Stromal cell of bone marrow (primary cell): ENCODE measurements at places on chromosomes 1 and 21.

DNA sequence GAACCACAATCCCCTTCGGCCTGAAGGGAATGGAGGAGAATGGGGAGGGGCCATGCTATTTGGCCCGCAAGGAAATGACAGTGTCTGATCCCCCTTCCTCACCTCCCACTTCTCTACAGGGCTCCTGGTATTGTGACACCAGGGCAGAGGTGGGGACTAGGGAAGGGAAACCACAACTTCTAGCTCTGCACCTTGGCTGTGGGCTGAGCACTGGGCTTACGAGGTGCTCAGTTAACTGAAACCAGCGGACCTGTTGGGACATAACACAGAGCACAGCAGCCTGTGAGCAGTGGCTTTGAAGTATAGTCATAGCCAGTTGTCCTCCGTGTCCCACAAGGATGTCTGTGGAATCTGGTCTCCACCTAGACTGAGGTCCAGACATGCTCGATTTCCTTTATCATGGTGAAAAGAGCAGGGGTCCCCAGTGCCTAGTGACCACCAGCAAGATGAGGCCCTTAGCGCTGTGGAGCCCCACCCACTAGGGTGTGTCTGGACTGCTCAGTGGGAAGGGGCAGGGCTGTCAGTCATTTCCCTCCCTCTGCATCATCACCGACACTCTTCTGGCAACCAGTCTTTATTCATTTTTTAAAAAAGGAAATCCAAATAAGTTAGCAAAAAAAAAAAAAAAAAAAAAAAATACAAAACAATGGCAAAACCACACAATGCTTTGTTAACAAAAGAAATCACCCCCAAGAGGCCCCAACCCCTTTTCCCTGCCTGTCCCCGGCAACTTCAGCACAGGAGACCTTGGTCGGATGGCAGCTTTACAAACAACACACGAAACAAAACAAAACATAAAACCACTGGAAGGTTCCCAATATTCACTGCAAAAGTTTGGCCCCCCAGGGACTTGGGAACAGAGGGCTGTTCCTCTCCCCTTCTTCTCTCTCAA, 3.0 kb downstream of the MYOG start:
- DNase-seq: no peak

- DNase-seq: peak; percentile 50
Observed at GRCh38 chr1:218585511-218586184, 240.5 kb downstream of the TGFB2 start.

DNA sequence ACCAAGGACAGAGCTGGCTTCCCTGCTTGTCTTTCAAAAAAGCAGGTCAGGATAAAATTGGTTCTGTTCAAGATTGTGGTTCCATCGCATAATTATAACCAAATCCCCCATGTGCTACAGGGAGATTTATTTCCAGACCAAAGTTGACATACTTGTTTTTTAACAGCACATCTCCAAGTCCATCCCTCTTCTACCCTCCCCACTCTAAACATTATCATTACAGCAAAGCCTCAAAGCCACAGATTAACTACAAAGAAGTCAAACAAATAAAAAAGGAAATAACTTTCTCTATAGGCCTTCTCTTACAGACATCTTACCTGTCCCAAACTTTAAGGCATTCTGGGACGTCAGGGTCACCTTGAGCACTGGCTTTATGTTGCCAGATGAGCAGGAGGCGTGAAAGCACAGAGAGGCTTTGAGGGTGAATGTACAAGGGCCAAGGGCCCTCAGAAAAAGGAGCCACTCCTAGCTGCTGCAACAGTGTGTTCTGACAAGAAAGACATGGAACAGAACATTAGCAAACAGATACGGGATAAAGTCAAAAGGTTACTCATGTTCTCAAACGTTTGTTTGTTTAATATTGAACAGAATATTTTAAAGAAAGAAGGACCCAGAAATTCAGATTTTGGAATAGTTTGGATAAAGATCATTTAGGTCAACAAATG, 31.2 kb downstream of the UBR4 start:
- no peak for DNase-seq

DNA sequence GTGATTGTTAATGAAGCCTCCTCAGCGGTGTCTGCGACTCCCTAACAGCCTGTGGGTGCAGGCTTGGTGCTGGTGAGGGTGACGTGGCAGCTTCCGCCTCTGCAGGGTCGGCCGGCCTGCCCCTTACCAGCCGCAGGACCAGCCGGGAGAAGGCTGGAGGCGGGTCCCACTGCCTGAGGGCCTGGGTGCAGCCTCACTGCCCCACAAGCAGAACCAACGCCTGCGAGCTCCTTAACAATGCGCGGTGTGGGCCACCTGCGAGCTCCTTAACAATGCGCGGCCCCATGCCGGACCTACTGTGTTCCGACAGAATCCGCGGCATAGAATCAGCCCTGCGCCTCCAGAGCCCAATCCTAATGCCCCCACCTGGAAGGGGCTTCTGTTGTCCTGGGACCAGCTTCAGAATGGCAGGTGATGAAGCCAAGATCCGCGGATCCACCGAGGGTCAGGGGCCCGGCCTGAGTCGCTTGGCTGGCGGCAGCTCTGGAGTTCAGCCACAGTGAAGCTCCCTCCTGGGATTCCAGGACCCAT, 54.4 kb upstream of the AJAP1 start:
- DNase-seq: no peak

DNA sequence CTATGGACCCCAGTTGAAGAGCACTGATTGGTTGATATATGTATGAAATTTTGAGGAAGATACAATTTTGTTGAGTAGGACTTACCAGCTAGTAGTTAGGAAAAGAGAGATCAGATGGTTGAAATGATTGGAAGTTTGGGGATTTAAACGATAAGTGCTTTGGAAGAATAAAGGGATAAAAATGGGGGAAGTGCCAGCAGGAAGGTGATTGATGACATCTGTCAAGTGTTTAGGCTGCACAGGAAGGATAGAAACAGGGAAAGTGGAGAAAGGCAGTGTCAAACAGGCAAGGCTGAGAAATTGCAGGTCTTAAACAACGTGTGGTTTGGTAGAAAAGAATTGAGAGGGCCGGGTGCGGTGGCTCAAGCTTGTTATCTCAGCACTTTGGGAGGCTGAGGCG, 22.3 kb downstream of the PDC start:
- no peak for DNase-seq

DNA sequence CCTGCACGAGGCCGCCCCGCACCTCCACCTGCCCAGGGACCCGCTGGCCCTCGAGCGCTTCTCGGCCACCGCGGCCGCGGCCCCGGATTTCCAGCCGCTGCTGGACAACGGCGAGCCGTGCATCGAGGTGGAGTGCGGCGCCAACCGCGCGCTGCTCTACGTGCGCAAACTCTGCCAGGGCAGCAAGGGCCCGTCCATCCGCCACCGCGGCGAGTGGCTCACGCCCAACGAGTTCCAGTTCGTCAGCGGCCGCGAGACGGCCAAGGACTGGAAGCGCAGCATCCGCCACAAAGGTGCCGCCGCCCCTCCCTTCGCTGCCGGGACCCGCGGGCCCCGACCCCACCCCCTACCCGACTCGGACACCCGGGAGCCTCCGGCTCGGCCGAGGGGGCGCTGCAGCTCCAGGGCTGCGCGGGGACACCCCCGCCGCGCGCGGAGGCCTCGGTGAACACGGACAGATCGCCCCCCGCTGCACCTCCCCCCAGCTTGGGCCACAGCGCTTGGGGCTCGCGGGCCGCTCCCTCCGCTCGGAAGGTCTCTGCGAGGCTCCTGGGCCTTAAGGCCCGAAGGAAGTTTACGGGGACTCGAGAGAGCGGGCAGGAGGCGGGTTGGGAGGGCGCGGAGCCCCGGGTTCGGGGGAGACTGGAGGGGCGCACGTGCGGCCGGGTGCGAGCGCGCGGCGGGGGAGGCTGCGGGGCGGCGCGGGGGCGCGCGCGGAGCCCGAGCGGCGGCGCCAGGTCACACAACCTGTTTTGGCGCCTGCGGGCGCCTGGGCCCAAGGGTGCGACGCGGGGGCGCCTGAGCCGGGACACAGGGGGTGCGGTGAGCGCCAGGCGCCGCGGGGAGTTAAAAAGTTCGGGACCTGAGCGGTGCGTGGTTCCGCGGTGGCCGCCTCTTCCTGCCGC, 1.2 kb downstream of the SAMD11 start:
- DNase-seq: no peak

GRCh38 chr1:181216591-181216994, 128.1 kb downstream of the IER5 start:
- no peak for DNase-seq

DNA sequence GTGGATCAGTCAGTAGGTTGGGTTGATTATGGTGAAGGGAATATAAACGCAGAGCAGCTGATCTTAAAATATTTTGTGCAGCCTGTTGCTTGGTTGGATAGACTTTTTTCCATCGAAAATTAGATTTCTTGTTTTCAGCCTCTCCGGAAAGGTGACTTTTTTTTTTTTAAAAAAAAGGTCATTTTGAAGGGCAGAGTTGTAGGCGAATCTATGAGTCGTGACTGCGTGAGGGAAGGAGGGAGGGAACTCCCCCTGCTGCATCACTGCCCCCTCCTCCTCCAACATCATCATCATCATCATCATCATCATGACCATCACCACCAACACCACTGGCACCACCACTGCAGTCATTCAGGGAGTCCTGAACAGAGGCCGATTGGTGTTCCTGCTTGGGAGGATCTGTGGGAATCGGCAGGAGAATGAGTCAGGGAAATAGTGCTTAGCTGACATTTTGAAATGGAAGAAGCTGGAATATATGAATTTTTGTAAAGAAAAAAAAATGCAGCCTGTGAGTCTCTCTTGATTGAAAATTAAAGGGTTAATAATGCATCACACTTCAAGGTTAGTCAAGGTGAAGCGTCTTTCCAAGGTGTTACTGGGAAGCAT, 1.2 kb downstream of the ATP1B1 start:
- DNase-seq: no peak

DNA sequence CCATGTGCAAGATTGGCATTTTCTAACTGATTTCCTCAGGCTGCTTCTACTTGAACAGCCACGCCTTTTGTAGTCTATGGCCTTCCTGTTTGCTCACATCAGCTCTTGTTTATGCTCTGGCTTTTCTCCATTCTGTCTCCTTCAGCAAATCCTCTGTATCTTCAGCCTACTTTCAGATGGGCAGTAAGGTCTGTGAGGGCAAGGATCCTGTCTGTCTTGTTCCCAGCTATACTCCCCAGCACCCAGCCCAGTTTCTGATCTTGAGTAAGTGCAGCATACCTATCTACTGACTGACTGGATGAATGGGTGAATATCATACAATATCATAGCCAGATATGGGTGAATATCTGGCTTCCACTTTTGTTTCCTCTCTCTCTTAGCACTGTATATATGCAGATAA, 438.1 kb downstream of the LMO4 start:
- DNase-seq: no peak

DNA sequence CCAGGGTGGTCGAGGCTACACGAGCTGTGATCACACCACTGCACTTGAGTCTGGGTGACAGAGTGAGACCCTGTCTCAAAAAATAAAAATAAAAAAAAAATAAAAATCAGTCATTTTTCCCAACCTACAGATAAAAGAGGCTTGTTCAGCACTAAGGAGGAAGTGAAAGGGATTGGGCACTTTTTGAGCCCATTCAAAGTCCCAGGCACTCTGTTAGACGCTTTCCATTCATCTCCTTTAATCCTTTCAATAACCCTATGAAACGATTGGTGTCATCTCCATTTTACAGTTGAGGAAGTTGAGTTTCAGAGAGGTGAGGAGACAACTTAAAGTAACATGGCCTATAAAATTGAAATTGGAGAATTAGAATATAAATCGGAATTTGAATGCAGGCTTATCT, 10.4 kb upstream of the AGO4 start:
- no peak for DNase-seq

GRCh38 chr1:147238053-147238902, 4.2 kb upstream of the CHD1L start:
- no peak for DNase-seq

- DNase-seq: no peak
Observed at GRCh38 chr1:35188578-35189392, 4.2 kb downstream of the SFPQ start.

- no peak for DNase-seq
Observed at GRCh38 chr1:30414851-30415165, 308.6 kb downstream of the MATN1 start.

- peak; percentile 61 for DNase-seq
Observed at GRCh38 chr1:72283307-72284083, 1.2 kb upstream of the NEGR1 start.

DNA sequence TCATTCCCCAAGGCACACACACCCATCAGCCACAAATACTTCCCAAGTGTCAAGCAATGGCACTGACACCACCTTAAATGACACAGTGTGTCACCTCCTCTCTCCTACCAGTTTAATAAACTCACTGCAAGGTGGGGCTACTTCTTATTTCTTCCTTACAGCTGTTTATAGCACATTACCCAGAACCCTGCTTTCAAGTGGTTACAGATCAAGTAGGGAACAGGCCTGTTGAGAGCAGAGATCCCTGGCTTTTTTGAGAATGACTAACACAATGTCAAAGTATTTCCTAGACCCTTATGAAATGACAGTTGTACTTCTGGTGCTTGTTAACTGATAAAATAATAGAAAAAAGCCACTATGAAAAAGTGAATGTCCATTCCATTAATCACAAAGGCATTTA, 19.8 kb downstream of the ZBTB17 start:
- no peak for DNase-seq

- no peak for DNase-seq
Observed at GRCh38 chr1:31571340-31572295, 4.7 kb upstream of the TINAGL1 start.

- no peak for DNase-seq
Observed at GRCh38 chr1:201614262-201615015, 75.5 kb downstream of the NAV1 start.

- DNase-seq: no peak
Observed at GRCh38 chr1:80384959-80385358, 1378.4 kb upstream of the ADGRL4 start.
